Activated T-helper 1 cell treated with Interleukin-2 at 50 U/mL for 16 hours (primary cell): ENCODE measurements at places on chromosomes 7 and 10.

GRCh38 chr10:81248886-81249285 is 626.1 kb upstream of the NRG3 start:
- no peak for DNase-seq

DNA sequence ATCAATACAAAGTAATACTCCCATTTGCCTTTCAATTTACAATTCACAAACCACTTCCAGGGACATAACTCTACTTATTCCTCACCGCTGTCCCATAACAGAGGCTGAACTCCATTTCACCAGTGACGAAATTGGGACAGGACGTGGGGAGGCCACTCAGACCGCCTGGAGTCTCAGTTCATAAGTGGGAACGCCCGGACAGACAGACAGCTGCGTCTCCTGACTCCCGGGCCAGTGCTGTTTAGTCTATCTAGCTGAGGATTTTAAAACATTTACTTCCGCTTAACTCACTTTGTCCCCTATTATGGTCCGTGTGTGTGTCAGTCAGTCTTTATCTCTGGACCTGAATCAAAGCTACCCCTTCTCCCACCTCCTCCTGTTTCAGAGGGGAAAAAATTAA is 67.4 kb upstream of the ZNF438 start:
- DNase-seq, result no peak

GRCh38 chr7:8109196-8110022 is 140.8 kb downstream of the GLCCI1 start:
- no peak for DNase-seq

- no peak for DNase-seq
Observed at GRCh38 chr7:94656925-94657731, 1.2 kb upstream of the SGCE start.

DNA sequence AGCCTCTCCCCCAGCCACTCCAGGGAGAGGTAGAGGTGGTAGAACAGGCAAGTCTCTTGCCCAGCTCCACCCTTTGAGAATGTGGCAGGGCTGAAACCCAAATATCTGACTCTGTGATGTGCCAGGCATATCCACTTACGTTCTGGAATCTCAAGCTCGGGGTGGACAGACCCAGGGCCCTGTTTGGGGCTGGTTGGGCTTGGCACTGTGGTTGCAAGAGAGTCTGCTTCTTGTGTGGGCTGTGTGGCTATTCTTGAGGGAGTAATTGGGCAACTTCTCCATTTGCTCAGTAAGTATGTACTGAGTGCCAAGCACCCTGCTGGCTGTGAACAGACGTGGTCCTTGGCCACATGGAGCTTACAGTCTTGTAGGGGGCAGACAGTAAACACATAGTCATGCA is 4.7 kb downstream of the UBTD1 start:
- no peak for DNase-seq

- no peak for DNase-seq
Observed at GRCh38 chr7:46139079-46139478, 218.0 kb upstream of the IGFBP3 start.

GRCh38 chr10:128419466-128420019 is 293.3 kb upstream of the MKI67 start:
- no peak for DNase-seq

DNA sequence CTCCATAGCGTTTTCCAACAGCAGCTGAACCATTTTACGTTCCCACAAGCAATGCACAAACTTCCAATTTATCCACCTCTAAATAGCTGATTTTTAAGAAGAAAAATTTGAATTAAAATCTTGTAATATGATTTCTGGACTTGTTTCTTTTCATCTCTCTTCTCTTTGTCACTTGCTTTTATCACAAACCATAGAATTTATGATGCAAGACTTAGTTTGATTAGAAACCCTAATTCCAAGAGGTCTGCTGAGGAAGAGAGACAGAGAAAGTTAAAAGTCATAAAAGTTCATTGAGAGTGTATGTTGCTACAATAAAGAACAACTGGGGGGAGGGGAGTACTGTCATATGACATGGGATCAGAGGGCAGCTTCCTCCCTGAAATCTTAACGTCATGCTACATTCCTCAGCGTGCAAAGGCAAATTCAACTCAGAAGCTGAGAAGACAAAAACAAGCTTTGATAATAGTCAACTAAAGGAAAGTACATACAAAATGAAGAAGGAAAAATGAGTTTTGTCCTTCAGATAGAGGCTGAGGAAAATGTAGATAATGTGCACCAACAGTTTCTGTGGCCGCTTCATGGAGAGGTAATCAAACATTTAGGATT is 18.4 kb upstream of the CUBN start:
- DNase-seq, result no peak

DNA sequence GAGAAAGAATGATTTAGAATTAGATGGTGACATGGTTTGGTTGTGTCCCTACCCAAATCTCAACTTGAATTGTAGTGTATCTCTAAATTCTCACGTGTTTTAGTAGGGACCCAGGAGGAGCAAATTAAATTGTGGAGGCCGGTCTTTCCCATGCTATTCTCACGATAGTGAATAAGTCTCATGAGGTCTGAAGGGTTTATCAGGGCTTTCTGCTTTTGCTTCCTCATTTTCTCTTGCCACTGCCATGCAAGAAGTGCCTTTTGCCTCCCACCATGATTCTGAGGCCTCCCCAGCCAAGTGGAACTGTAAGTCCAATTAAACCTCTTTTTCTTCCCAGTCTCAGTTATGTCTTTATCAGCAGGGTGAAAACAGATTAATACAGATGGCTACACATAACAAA is 167.4 kb upstream of the SVIL start:
- DNase-seq, result no peak

GRCh38 chr7:29485339-29486190 is 78.1 kb upstream of the PRR15 start:
- DNase-seq, result no peak

GRCh38 chr10:79321951-79322350 is 25.3 kb upstream of the PPIF start:
- DNase-seq, result no peak

- DNase-seq, result no peak
Observed at GRCh38 chr10:90998733-90999511, 78.0 kb upstream of the ANKRD1 start.

DNA sequence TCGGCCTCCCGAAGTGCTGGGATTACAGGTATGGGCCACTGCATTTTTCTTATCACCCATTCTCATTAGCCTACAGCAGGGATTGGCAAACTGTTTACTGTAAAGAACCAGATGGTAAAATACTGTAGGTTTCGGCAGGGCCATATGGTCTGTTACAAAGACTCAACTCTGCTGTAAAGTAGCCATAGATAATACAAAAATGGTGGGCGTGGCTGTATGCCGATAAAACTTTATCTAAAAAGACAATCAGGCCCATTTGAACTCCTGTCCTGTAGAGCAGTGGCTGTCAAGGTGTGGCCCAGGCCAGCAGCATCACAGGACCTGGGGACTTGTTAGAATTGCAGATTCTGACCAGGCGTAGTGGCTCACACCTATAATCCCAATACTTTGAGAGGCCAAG is 134.3 kb downstream of the CUX1 start:
- no peak for DNase-seq

DNA sequence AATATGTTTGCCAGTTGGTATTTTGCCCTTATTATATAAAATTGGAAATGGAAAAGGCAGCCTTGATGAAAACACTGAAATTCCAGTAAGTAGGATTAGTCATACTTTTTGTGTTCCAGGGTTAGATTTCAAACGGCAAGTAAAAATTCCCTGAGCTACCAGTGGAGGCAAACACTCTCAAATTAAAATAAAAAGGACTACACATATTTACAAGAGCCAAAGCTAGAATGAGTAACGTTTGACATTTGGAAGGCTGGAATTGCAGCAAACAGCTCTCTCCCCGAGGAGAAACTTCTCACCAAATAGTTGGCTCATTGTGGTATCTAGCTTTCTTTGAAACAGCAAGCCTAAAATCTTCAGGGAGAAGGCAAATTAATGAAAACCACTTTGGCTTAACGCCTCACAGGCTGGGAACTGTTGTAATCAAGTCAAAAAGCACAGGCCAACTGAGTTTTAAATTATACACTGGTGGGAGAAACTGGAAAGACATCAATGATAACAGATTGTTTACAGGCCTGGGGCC is 288.4 kb downstream of the SNX13 start:
- no peak for DNase-seq

- no peak for DNase-seq
Observed at GRCh38 chr10:114767101-114767985, 54.2 kb upstream of the FHIP2A start.

GRCh38 chr10:73426318-73426717 is 7.0 kb downstream of the MSS51 start:
- no peak for DNase-seq

GRCh38 chr10:110211465-110211843 is 4.0 kb downstream of the MXI1 start:
- no peak for DNase-seq

GRCh38 chr7:57216340-57216739 is 84.1 kb upstream of the ZNF479 start:
- no peak for DNase-seq

- DNase-seq, result no peak
Observed at GRCh38 chr10:62297857-62298256, 29.2 kb upstream of the RTKN2 start.

GRCh38 chr10:97456686-97457065 is 10.7 kb downstream of the ZDHHC16 start:
- DNase-seq, result no peak

DNA sequence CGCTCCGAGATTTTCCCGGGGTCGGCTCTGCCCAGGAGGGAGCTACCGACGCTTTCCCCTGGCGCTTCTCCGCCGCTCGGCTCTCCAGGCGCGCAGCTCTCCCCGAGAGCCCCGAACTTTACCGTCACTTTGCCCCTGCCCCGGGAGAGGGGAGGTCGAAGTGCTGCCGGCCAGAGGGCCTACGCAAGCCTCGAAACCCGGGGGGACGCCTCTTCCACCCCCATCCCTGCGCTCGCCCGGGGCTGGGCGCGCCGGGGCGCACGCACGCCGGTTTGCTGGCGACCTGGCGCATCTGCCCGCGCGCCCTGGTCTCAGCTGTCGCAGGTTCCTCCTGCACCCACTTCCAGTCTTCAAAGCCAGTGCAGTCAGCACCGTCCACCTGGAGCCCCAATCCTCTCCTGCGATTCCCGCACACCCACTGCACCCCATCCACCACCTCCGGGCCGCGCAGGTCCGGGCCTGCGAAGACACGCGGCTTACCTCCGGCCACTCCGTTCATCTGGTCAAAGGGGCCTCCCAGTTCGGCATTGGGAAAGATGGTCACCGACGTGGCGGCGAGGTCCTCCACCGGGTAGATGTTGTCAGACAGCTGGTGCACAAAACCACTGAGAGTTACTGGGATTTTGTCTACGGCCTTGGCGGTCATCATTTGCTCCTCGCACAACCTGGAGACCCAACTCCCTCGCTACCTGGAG is 638 bp downstream of the EGR2 start:
- DNase-seq, result no peak

- no peak for DNase-seq
Observed at GRCh38 chr10:73838827-73839226, 27.4 kb upstream of the NDST2 start.

- no peak for DNase-seq
Observed at GRCh38 chr7:45229156-45229920, 71.7 kb downstream of the RAMP3 start.

GRCh38 chr7:123417580-123417979 is 116.8 kb downstream of the IQUB start:
- DNase-seq, result no peak

DNA sequence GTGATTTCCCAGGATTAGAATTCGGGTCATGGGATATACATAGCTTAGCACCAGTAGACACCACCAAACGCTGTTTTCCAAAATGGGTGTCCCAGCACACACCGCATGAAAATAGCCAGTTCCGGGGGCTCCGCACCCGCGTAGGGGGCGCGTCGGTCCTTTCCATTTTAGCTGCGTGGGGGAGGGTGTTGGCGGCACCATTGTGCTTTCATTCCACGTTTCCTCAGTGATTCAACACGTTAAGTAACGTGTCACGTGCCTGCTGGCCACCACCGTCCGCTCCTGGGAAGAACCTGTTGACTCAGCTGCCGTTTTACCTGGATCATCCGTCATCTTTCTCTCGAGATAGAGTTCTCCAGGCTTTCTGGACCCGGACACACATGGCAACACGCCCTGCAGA is 25.6 kb upstream of the ADGRA1 start:
- DNase-seq, result no peak

- DNase-seq, result no peak
Observed at GRCh38 chr7:137983323-137984008, 18.4 kb downstream of the CREB3L2 start.

- DNase-seq, result no peak
Observed at GRCh38 chr7:41976411-41976810, 260.6 kb downstream of the GLI3 start.

DNA sequence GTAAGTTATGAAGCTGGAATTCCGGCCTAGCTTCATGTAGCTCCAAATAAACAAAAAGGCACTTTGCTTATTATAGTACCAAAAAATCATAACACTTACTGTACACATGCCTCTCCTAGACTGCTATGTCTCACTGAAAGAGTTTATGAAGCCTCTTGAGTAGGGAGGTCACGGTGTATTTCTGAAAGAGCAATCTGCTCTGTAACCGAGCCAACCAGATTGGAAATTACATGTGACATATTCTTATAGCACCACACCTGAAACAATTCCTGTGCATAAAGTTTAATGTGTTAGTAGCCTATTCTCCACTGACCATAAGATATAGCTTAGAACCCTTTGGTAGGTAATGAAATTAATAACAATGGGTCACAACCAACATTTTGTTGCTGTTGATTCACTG is 1.3 kb upstream of the FAM3C start:
- DNase-seq, result no peak

GRCh38 chr10:68156373-68157185 is 47.3 kb downstream of the MYPN start:
- DNase-seq, result peak; percentile 17

DNA sequence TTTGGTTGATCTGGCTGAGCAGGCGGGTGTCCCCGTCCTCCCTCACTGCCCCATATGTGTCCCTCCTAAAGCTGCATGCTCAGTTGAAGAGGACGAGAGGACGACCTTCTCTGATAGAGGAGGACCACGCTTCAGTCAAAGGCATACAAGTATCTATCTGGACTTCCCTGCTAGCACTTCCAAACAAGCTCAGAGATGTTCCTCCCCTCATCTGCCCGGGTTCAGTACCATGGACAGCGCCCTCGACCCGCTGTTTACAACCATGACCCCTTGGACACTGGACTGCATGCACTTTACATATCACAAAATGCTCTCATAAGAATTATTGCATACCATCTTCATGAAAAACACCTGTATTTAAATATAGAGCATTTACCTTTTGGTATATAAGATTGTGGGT is 26.9 kb upstream of the TRIM56 start:
- peak; percentile 9 for DNase-seq

DNA sequence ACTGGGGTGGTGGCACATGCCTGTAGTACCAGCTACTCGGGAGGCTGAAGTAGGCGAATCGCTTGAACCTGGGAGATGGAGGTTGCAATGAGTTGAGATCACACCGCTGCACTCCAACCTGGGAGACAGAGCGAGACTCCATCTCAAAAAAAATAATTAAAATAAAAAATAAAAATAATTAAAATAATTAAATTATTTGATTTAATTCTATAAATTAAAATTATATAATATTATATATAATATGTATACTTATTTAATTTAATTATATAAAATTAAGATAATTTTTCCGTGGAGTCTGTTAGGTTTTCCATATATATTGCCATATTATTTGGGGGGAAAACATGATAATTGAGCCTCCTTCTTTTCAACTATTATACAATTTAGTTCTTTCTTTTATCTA is 12.0 kb downstream of the WIPF3 start:
- DNase-seq, result no peak

GRCh38 chr10:87868277-87868676 is 4.9 kb downstream of the PTEN start:
- DNase-seq, result no peak

GRCh38 chr7:143455491-143455890 is 12.2 kb downstream of the TAS2R60 start:
- no peak for DNase-seq
